ENCODE measurements at places on chromosomes 2 and 18.

GRCh38 chr2:232477751-232478510 lies 9.7 kb downstream of the ECEL1 start:
- DNase-seq = no peak

- no peak for DNase-seq
Measured at GRCh38 chr2:16325016-16325975, 340.3 kb downstream of the CYRIA start.

DNA sequence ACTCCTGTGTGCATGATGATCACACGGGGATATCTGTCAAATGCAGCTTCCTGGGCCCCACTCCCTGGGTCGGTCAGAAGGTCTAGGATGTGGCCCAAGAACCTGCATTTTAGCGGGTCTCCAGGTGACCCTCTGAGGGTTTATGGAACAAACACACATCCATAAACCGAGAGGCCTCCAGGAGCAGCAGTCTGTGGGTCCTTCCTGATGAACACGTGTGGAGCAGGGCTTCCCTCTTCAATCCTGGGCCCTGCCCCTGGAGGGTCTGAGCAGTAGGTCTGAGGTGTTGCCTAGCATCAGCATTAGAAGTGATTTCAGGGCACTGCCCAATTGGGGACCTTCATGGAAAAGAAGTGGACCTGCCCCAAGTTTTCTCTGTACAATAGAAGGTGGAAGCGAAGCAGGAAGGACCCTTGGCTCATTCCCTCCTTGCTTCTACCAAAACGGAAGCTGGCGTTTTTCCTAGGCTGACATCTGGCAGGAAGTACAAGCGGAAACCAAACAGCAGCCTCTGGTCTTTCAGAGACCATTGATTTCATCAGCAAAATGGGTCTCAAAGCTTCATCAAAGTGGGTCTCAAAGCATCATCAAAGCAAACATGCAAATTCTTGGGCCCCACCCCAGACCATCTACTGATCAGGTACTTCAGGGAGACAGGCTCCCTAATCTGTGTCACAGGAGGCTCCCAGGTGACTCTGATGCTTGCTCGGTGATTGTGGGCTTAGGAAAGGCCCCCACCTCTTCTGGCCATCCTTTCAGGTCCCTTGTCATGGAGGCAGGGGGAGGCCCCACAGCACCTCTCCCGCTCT lies 30.7 kb downstream of the INO80C start:
- no peak for DNase-seq

DNA sequence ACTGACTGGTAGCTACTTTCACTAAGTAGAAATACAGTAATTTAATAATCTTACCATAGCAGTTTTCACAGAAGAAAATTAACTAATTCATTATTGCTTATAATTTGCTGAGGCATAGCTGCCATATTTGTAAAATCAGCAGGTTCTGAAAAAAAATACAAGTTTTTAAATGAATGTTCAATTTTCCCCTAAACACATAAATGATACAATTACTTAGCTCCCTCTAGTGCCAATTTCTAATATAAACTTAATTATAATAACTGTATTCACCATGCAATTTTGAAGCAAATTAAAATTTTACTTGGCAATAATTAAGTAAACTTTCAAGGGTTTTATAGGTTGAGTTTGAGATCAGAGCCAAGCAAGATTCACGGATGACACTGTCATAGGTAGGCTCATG lies 1321.6 kb upstream of the ACVR2A start:
- DNase-seq = no peak

DNA sequence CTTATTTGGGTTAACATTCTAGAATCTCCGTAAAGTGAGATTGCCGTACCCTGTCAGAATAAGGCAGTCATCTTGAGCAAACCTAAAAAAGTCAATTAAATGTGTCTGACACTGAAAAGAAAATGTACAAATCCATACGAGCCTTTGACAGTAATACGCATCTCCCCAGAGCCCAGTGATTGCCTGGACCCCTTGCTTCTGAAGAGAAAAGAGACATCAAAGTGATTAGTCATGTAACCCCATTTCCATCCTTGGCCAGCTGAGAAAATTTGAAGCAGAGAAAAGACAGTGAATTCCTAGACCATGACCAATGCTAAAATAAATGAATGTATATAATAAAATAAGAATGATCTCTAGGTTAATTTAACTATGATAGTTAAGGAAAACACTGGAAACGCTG lies 1499.4 kb downstream of the SUCLG1 start:
- no peak for DNase-seq

DNA sequence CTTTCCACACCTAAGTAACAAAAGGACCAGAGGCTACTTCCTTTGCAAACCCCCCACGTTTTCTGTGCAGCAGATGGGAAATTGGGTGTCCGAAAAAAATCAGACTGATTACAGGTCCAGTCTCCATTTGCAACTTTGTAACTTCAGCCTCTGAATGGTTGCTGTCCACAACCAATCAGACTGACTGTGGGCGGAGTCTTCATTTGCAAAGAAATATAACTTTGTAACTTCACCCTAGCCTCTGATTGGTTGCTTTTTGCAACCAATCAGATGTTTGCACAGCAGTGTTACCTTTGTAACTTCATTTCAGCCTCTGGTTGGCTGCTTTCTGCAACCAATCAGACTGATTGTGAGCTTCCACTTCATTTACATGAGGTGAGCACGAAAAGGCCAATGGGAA lies 27.8 kb upstream of the CACNB4 start:
- DNase-seq = no peak

DNA sequence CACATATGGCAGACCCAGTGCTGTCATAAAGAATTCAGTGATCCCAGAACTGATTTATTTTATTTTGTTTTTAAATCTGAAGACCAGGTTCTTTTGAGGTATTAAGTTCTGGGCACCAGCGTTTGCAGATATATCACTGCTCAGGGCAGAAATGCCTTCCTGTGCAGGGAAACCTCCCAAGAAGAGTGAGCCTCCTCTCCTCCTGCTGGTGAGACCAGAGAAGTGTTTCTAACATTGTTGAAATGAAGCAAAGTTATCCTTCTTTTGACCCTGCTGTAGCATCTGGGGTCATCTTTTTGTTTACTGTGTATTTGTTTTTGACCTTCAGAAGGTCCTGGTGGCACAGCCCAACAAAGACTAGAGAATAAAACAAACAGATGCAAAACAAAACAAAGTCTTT lies 94.0 kb downstream of the AQP4 start:
- no peak for DNase-seq

DNA sequence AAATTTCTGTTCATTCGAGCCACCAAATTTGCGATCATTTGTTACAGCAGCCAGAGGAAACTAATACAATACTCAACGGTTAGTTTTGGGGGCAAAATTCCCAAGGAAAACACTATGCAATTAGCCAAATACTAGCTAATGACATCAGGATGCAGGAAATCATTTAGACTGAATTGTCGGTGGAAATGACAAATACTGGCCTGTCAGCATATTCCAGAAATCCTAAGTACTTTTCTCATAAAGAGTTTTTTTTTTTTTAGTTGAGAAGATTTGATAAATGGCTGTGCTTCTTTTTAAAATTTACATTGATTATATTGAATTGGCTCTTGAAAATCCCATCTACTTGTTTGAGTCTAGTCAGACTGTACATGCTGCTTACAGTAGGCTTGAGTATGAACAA lies 410.1 kb downstream of the SUCLG1 start:
- DNase-seq = no peak

- DNase-seq = no peak
Measured at GRCh38 chr2:8153258-8153718, 528.6 kb upstream of the ID2 start.

- DNase-seq = no peak
Measured at GRCh38 chr18:79733986-79734770, 54.6 kb downstream of the CTDP1 start.

DNA sequence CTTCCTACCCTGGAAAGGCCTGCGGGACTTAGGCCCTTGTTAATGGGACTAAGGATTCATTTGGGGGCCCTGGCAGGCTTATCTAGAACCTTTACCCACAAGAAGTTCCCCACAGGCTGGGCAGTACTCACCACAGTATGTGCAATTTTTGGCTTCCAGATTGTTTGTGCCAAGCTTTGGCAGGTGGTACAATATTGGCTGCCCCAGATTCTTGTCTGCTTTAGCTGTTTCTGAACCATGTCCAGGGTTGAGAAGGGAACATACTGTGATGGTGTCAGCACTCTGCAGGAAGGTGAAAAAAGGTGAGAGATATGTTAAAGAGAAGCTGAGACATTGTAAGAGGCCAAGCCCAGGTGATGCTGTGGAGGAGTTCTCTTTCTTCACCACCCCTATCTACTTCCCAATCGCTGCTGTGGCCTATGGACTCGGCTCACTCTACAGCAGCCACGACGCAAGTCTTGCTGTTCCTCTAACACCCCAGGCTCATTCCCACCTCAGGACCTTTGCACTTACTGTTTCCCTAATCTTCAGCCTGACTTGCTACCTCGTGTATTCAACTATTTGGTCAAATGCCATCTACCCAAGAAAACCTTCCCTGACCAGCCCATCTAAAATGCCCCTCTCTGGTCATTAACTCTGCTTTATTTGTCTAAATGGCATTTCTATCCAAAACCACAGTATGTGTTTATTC lies 9.2 kb downstream of the SLC4A5 start:
- no peak for DNase-seq

DNA sequence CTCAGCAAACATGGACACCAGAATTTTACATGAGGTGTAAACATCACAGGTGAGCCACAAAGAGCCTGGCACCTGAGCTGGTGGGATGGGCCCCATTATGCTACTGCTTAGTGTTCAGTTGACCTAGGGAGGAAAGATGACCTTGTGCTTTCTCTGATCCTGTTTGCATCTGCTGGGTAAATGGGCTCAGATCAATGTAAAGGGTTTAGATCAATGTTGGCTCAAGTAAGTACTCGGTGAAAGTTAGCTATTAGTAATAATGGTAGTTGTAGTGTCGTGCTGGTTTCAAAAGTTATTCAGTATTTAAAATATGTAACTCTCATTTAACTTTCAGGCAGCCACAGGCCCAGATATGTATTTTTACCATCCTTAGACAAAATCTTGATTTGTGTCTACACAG lies 19.8 kb downstream of the ABHD3 start:
- DNase-seq = no peak

DNA sequence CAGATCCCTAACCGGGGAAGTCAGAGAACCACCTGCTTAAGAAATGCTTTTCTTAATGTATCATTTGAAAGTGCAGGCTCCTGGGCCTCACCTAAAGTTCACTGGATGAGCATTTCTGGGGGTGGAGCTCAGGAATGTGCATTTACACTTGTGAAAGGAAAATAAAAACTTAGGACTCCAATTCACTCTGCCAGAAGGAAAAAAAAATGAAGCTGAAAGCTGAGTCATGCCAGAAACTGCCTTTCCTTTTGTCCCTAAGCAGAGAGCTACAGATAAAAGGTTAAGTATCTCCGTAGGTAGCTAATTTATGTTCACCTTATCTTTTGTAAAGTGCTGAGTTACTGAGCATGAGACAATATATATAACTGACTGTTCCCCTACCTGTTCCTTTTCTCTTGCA lies 229.5 kb upstream of the MEX3C start:
- no peak for DNase-seq

GRCh38 chr2:215110918-215111317 lies 27.5 kb downstream of the ABCA12 start:
- DNase-seq = no peak

- no peak for DNase-seq
Measured at GRCh38 chr2:85435981-85436835, 17.7 kb downstream of the SH2D6 start.

GRCh38 chr2:182906454-182906853 lies 40.0 kb upstream of the FRZB start:
- DNase-seq = no peak

DNA sequence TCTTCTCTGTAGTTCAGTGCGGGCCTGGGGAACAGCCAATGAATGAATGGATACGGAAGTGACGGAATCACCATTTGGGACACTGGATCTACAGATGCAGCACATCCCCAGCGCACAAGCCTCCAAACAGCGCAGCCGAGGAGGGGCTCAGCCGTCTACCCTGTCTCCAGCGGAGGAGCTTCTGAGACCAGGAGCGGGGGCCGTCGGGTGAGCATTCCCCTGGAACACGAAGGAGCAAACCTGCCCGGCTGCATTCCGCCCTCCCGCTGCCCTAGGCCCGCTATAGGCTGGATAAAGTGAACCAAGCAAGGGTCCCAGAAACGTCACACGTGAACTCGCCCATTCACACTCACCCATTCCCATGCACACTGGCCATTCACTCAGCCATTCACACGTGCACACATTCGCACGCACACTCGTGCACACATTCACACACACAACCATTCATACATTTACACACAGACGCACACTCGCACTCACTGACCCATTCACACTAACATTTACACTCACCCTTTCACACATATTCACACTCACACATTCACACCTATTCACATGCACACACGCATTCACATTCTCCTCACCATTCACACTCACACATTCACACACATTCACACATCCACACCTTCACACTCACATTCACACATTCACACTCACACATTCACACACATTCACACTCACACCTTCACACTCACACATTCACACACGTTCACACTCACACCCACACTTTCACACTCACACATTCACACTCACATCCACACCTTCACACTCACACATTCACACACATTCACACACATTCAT lies 63.4 kb downstream of the BIN1 start:
- DNase-seq = no peak

DNA sequence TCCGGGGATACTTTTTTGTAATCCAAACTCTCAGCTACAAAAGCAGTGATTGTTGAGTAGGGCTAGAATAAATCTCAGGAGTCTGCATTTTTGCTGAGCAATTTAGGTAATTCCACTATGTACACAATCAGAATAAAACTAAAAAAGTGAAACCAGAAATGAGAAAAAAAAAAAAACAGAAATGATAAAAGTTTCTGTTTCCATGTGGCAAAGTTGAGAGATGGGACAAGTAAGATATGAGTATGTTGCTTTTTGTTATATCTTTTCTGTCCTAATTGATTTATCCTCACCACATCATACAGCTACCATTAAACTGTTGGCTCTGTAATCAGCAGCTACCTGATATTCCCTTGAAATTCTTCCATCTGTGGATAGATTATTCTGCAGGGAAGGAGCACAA lies 92.7 kb downstream of the VWC2L start:
- DNase-seq = no peak

DNA sequence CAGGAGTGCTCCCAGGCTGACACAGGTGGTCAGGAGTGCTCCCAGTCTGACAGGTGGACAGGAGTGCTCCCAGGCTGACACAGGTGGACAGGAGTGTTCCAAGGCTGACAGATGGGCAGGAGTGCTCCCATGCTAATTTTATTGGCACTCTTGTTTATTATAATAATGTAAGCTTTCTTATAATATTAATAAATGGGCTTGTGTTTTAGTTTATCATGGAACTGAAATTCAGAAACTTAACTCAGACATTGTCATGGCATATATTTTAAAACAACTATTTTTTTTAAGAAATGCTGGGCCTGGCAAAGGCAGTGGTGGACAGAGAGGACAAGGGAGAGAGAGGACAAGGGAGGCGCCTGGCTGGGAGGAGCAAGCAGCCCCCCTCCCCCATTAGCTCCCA lies 18.7 kb downstream of the ANO7 start:
- DNase-seq = no peak
